ENCODE measurements at places on chromosomes 1 and 21.

- peak overlapping the region; percentile 69 for H3K27ac ChIP-seq
- H3K4me1 ChIP-seq: peaks cover 15% of the 10 kb centered on the region
- DNase-seq: no peak
- H3K4me3 ChIP-seq: no peak overlapping the region
- H3K27me3 ChIP-seq: no peaks in the 10 kb centered on the region
Observed at GRCh38 chr21:16563795-16564194, 834.0 kb downstream of the USP25 start.

GRCh38 chr21:38897532-38898421, 92.0 kb downstream of the ETS2 start:
- no peaks in the 10 kb centered on the region for H3K4me1 ChIP-seq
- H3K27me3 ChIP-seq: no peaks in the 10 kb centered on the region
- H3K27ac ChIP-seq: no peak overlapping the region
- no peaks in the 10 kb centered on the region for H3K36me3 ChIP-seq
- no peak for DNase-seq

DNA sequence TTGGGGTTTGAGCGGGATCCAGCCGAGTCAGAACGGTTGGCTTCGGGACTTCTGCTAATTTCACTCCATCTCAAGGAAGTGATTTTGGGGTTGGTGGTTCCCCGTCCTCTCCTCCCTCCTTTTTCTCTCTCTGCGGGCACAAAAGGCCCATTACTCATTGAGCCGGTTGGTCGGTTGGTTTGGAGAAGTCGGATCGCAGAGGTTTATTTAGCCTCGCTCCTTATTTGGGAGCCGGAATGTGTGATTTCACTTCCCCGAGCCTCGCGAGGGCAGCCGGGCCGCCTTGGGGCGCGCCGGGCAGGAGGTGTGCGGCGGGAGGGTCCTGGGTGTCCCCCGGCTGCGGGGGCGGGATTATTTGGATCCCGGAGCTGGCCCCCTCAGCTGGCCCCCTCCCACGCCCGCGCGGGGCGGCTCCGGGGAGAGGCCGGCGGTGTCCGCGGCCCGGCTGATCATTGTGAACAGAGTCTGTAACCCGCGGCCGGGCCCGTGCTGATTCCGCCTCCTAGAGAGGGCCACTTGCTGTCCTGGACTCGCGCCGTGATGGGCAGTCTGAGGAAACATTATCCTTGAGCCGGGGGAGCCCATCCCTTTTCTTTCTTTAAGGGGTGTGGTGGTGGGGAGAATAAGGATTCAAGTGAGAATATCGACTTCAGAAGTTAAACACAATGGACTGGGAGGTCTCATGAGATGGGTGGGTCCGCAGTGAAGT, 1.2 kb downstream of the MAPKAPK2 start:
- H3K4me3 ChIP-seq: peak overlapping the region; percentile 94
- no peaks in the 10 kb centered on the region for H3K36me3 ChIP-seq
- peak overlapping the region; percentile 99 for H3K27ac ChIP-seq
- peak; percentile 41 for DNase-seq
- peaks cover 34% of the 10 kb centered on the region for H3K27me3 ChIP-seq
- H3K4me1 ChIP-seq: peaks cover 35% of the 10 kb centered on the region

- no peak for DNase-seq
- peaks cover 3% of the 10 kb centered on the region for H3K4me1 ChIP-seq
- no peak overlapping the region for H3K4me3 ChIP-seq
Observed at GRCh38 chr1:24904731-24905354, 25.2 kb downstream of the RUNX3 start.

GRCh38 chr1:32962248-32962896, 2.2 kb downstream of the RNF19B start:
- H3K4me3 ChIP-seq: peak overlapping the region; percentile 77
- peaks cover 17% of the 10 kb centered on the region for H3K4me1 ChIP-seq
- H3K27ac ChIP-seq: peak overlapping the region; percentile 75
- peaks cover 2% of the 10 kb centered on the region for H3K27me3 ChIP-seq

- no peak for DNase-seq
- H3K4me1 ChIP-seq: peaks cover 22% of the 10 kb centered on the region
- peaks cover 22% of the 10 kb centered on the region for H3K27me3 ChIP-seq
- H3K4me3 ChIP-seq: peak overlapping the region; percentile 44
- no peaks in the 10 kb centered on the region for H3K36me3 ChIP-seq
- H3K27ac ChIP-seq: no peak overlapping the region
Observed at GRCh38 chr1:245648749-245649522, 494.2 kb downstream of the KIF26B start.

DNA sequence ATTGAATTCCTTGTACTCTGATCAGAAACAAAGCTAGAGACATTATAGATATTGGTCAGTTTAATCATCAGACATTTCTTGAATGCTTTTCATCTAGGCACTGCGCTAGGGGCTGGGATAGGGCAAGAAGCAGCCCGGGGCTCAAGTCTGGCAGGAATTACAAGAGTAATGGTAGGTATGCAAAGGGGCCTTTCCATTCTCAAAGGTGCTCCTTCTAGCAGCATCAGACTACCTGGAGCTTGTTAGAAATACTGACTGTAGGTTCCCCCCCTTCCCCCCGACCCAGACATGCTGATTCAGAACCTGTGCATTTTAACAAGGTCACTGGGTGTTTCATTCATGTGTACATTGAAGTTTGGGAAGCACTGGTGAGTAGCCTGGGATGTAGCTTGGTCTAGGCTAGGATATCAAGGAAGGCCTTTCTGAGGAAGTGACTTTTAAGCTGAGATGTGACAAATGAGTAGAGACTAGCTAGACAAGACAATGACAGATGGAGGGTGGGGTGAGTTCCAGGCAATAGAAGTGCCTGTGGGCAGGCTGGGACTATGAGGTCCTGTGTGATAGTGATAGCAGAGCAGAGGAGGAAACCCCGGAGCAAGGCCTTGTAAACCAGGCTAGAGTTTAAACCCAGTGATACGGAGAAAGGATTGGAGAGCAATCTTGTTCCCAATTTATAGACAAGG, 26.3 kb downstream of the NFASC start:
- no peaks in the 10 kb centered on the region for H3K4me1 ChIP-seq
- H3K27ac ChIP-seq: no peak overlapping the region
- DNase-seq: no peak
- peaks cover 17% of the 10 kb centered on the region for H3K27me3 ChIP-seq

Measured in progenitor cell of endocrine pancreas (in vitro differentiated cells).